Esophagus squamous epithelium (tissue), 5 donors: ENCODE measurements at places on chromosomes 11 and 22.

GRCh38 chr11:69301081-69301454 lies 7.1 kb downstream of the MYEOV start:
- no peak for DNase-seq

DNA sequence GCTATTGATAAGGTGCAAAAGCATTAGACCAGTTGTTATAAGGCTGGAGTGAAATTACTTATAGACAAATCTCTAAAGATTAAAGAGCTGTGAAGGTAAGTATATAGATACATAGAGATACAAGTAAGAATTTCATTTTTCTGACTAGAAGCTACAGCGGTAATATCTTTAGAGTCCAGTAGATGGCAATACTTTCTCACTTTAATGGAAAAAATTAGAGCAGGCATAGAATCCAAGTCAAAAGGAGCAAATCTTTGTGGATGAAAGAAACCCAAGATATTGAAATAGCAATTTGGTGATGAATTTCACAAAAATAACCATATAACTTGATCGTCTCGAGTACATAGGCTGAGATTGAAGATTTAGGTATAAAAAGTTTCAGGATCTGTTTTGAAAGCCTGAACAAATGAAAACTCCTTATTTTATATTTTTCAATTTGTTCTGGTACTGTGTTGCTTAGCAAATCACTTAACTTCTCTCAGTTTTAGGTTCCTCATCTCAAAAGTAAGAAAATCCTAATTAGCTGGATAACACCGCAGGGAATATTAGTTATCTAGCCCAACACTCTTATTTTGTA lies 81.9 kb downstream of the UVRAG start:
- no peak for DNase-seq

DNA sequence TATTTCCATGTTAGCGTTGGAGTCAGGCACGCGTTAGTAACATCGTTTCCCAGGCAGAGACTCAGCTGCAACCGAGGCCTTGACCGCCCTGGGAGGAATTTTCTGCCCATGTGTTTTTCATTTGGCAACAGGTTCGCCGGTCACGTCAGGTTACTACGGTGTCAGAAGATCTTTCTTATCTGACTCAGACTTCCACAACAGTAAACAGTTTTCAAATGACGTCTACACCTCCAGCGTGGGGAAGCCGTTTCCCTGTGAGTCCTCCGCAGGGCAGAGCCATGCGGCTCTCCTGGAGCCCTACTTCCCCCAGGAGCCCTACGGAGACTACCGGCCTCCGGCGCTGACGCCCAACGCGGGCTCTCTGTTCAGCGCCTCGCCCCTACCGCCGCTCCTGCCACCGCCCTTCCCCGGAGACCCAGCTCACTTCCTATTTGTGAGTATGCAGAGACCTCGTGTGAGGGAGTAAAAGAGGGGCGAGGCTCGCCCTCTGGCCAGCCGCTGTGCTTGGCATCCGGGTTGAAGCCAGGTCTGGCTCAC lies 14.3 kb upstream of the POU2AF3 start:
- DNase-seq = no peak

- DNase-seq = no peak
Measured at GRCh38 chr11:35580397-35580781, 37.9 kb upstream of the FJX1 start.

- DNase-seq = no peak
Measured at GRCh38 chr11:35524780-35525179, 636 bp downstream of the PAMR1 start.

DNA sequence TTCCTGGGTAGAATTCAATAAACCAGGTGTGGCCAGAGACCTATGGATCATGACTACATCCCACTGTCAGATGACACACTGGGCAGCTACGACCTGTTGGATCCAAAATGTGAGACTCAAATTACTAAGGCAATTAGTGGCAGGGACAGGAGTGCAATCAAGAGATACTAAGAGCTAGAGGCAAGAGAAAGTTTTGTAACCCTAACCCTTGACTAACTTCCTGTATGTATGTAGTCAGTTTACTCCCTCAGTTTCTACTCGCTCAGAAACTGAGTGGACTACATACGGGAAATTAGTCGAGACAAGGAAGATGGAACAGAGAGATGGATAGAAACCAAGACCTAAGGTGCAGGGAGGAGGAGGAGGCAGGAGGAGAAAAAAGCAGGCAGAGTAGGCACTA lies 2.7 kb downstream of the CYB5R2 start:
- no peak for DNase-seq

DNA sequence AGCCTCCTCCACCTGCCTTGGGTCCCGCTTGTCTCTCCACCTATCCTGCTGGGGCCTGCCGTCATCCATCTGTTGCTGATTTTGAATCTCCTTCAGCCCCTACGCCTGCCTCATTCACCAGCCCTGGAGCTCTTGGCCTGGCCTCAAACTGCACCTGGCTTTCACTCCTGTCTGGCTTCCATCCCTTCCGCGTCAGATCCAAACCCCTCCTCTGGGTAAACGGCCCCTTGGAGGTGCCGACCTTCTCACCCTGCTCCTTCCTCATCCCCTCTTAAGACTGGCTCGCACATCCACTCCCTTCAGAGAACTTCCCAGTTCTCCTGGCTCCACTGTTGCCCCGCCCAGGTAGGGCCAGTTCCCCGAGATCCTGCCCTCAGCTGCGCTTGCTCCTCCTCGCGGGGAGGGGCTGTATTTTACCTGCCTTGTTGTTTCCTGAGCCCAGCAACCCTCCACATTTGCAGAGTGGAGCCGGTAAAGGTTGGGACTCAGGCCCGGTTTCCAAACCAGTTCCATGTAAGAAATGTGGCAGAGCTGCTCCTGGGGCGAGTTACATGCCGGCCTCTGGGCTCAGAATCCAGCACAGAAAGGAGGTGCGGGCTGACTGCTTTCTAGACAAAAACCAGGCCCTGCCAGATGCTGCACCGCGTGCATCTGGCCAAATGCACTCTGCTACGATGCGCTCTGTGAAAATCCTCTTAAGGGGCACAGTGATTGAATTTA lies 13.9 kb upstream of the SHANK2 start:
- DNase-seq = no peak

- DNase-seq = no peak
Measured at GRCh38 chr11:62909107-62909894, 11.9 kb downstream of the CHRM1 start.

DNA sequence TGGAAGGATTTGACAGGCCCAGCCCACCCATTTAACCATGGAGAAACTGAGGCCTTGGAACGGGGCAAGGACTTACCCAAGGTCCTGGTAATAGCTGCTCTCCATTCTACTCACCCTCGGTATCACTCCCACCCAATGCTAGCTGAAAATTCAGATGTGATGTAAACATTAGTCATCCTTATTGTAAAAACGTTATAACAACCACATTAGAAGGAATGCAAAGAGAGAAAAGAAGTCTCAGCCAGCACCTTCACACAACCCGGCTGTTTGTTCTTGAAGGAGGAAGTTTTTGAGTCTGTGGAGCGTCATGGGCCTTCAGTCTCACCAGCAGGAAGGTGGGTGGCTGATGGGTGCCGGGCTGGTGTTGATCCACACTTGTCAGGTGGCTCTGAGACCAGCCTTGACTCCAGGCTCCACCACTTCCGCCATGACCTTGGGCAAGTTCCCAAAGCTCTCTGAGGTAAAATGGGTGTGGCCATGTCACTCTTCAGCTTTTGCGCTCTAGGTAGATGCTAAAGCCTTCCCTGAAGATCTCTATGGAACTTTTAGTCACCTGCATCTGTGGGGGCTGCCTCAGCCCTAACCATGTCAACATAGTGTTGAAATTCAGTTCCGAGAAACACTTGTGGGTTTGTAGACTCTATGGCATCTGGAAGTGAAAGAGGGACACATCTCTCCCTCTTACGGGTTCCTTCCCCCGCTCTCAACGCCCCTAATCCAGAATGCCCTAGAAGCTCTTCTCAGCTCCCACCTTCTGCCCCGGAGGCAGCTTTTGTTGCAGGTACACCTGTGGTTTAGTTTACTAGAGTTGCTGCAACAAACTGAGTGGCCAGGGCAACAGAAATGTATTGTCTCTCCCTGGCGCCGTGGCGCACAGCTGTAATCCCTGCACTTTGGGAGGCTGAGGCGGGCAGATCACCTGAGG lies 14.8 kb downstream of the CD6 start:
- DNase-seq = no peak

DNA sequence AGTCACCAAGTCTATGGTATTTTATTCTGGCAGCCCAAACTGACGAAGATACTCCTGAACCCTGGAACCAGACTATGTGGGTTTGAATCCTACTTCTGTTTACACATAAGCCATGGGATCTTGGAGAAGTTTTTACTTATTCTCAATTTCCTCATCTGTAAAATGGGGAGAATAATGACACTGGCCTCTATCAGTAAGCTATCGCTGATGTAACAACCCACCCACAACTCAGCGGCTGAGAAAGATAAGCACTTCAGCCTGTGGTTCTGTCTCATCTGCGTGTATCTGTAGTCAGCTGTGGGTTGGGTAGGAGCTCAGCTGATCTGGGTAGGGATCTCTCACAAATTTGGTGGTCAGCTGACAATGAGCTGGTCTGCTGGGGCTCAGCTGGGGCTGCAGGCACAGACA lies 68.0 kb upstream of the ALX4 start:
- DNase-seq = no peak

- DNase-seq = no peak
Measured at GRCh38 chr11:103729617-103730016, 306.8 kb upstream of the DDI1 start.

GRCh38 chr11:45483416-45483815 lies 182.0 kb downstream of the CHST1 start:
- no peak for DNase-seq

- no peak for DNase-seq
Measured at GRCh38 chr11:96622026-96622634, 232.3 kb downstream of the JRKL start.

- no peak for DNase-seq
Measured at GRCh38 chr22:21941921-21942320, 10.7 kb downstream of the PPM1F start.

DNA sequence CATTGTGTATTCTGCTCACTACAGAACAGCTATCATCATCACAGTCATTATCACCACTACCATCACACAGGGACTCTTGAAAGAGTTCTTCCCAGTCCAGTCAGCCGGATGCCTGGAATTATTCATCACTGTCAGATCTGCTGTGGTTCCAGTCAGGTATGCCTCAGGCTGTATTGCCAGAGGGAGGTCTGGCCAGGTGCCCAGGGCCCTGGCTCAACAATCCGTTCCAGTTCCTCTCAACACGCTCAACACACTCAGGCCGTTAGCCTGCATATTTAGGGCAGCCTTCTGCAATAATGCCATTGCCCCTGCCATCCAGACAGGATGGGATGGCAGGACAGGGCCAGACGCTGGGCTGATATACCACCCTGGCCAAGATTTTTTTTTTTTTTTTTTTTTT lies 28.6 kb upstream of the RASL10A start:
- no peak for DNase-seq

DNA sequence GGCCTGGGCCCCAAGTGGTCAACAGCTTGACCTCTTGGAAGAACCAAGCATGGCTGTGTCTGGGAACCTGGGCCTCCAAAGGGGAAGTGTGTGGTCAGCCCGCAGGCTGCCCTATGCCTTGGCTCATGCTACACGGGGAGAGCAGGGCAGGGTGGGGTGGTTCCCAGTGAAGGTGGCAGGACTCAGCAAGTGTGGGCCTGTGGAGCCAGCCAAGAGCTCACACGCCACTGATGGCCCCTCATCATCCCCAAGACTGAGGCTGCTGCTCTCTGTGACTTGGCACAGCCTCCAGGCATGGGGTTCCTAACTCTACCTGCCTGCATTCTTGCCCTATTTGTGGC lies 15.9 kb upstream of the DGCR8 start:
- DNase-seq = no peak

DNA sequence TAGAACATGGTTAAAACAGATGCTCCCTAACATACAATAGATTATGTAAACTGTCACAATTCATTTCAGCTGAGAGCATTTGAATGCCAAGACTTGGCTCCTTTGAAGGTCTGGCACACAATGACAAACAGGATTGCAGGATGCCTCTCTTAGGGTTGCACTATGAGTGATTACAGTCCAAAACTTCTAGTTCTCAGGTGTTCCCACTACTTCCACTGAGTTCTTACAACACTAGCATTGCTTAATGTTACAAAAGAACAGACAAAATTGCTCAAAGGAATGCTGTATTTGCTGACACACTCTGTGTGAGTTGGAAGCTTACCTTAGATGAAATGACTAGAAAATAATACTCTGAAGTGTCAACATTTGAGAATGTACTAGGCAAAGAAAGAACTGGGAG lies 2413.8 kb upstream of the RAG2 start:
- no peak for DNase-seq

GRCh38 chr22:38021206-38021605 lies 36.0 kb upstream of the PICK1 start:
- no peak for DNase-seq

GRCh38 chr11:60935676-60936442 lies 11.6 kb downstream of the TMEM132A start:
- DNase-seq = no peak

GRCh38 chr22:41028841-41029240 lies 63.6 kb upstream of the EP300 start:
- DNase-seq = no peak

GRCh38 chr11:78195917-78196560 lies 7.3 kb downstream of the USP35 start:
- no peak for DNase-seq

GRCh38 chr22:28297504-28297903 lies 378.4 kb upstream of the PITPNB start:
- DNase-seq = no peak

DNA sequence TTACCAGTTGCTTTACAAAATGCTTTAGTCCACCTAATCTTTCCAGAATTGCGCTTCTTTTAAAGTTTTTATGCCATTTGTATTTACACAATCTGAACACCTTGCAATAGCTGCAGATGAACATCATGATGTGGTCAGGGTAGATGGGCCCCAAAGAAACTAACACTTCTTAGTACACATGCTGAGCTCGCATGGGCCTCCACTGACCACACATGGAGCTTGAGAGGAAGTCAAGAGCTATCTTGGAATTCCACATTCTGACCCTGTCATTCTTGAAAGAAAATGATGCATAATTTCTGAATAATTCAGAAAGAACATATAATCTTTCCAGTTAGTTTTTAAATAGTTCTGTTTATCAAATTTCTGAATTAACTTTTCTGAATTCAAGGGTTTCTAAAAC lies 7.7 kb downstream of the LIPT2 start:
- no peak for DNase-seq

DNA sequence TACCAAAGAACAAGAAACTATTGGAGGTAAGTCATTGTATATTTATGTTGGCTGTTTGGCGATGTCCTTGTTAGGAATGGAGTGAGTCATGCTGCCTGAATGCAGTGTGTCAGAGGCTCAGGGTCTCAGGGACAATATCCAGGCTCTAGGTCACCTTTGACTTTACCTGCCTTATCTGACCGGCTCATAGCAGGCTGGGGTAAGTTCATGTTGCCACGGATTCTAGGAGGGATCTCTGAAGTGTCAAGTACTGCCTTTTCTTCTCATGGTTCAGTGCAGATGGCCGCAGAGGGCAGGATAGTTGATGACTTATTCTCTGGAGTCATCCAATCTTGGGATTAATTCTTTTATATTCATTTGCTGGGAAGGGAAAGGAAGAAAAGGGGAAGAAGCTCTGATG lies 53.2 kb downstream of the SPON1 start:
- DNase-seq = no peak

DNA sequence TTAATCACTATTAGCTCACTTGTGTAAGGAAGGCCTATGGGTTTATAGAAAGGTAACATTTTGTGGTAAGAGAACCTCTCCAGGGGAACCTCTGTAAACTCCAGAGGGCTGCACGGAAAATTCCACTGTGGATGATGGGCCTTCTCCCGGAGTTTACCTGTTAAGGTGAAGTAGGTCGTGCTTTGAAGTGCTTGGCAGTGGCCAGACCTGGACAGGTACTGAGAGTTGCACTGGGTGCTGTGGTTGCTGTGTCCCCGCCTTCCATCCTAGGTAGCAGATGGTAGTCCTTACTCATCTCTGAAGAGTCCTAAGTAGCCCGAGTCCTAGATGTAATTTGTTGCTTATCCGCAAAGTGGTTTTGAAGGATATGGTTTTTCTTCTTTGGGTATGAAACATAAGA lies 133.4 kb downstream of the TEAD1 start:
- no peak for DNase-seq
